Cortex of kidney (tissue), 1 donor: ENCODE measurements at places on chromosomes 11 and 22.

DNA sequence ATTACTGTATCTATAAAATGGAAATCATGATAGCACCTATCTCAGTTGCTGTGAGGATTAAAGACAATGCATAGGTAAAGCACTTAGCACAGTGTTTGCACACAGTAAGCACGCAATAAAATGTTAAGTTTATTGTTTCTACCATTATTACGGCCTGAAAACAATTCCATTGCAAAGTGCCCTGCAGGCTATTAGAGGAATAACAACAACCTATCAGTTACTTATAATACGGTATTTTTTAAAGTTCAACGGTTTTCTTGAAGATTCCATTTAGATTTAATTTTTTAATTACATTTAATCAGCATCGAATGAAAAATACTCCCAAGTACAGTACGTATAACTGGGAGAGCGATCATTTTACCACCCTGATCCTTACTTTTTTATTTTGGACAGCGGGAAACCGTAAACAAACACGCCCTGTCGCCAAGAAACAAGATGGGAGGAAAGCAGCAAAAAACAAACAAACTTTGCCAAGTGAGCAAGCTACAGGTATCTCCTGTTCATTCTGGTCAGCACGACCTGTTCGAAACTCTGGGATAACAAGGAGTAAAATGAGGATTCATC is 893 bp downstream of the SLC36A4 start:
- no peak for DNase-seq

DNA sequence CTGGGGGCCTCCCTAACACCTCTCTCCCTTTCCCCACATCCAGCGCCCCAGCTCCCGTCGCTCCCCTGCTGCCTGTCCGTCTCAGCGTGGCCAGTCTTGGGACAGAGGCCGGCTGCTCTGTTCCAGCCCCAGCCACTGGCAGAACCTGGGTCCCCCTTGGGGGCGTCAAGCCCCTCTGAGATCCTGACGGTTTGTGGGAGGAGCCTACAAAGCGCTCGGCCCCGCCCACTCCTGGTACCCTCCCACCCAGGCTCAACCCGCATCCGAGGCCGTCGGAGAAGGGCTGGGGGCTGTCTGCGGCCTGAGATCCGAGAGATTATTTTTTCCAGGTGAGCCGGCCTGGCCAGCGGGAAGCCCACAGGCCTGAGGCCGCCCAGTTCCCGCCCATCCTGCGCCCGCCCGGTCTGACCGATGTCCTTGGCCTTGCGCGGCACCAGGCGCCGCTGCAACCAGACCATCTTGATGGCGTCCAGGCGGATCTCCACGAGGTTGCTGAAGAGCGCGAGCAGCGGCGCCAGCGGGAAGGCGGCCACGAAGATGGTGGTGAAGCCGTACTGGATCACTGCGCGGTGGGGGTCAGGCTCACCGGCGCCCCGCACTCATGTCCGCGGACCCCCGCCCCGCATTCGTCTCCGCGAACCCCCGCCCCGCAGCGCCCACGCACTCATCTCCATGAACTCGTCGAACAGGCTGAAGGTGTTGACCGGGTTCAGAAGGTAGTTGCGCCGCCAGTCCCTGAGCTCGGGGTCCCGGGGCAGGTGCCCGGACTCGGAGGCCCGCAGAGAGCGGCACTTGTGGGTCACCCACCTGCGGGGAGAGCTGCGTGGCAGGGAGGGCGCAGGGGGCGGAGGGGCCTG is 5.5 kb upstream of the SIGIRR start:
- DNase-seq: no peak

DNA sequence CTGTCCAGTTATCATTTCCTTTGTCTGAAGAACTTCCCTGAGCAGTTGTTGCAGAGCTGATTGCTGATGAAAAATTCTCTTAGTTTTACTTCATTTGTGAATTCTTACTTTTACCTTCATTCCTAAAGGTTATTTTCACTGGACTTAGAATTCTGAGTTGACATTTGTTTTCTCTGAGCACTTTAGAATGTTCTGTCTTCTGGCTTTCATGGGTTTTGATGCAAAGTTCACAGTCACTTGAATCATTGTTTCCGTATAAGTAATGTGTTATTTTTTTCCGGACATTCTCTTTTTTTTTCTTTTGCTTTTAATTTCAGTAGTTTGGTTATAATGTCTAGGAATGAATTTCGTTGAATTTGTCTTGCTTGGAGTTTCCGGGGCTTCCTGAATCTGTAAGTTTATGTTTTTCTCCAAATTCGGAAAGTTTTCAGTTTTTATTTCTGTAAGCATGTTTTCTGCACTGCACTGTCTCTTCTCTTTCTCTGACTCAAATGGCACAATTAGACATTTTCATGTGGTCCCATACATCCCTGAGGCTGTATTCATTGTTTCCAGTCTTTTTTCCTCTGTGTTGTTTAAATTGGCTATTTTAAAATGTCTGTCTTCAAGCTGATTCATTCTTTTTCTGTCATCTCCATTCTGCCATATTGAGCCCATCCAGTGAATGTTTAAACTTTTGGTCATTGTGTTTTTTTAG is 68.5 kb upstream of the NARS2 start:
- DNase-seq: no peak

DNA sequence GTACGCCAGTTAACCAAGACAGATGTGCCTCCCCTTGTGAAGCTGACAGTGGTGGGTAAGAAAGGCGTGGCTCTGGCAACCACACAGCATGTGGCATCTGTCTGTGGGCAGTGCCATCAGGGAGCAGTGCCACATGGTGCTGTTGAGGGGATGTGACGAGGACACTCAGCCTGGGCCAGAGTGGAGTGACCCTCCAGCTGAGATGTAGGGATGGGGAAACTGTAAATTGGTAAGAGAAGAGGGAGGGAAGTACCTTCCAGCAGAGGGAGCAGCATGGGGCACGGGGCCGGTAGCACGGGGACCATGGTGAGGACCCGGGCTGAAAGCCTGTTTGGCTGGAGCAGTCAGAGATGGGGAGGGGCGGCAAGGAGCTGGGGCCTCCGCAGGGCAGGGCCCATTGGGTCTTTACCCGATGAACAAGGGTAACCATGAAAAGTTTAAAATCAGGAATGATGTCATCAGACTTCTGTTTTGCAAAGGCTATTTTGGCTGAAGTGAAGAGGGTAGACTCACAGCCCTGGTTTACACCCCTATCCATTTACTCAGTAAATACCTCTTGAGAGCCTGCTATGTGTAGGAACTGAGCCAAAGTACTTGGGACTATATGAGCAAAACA is 10.4 kb downstream of the TMPRSS6 start:
- DNase-seq: no peak
